Activated CD4-positive, alpha-beta T cell treated with anti-CD3 and anti-CD28 coated beads, Interleukin-2, amount 50 U/mL, for 4 hours (primary cell): ENCODE measurements at places on chromosomes 6 and 20.

DNA sequence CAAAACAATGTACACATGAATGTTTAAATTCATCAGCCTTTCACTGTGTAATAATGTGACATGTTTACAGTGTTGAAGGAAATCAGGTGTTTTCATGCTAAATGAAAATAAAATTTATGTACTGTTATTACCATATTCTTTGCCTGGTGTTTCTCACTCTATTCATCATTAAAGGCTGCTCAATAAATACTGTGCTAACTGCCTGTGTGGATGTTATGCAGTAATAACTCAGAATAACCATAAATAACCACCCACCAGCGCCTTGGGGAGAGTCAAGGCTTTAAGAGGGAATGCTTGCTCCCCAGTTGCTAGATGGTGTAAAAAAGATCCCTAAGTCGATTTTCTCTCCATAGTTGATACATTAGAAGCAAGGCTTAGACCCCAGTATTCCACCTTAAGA is 299.9 kb downstream of the EYA4 start:
- no peak for DNase-seq

GRCh38 chr6:79385333-79385732 is 150.9 kb upstream of the HMGN3 start:
- no peak for DNase-seq

DNA sequence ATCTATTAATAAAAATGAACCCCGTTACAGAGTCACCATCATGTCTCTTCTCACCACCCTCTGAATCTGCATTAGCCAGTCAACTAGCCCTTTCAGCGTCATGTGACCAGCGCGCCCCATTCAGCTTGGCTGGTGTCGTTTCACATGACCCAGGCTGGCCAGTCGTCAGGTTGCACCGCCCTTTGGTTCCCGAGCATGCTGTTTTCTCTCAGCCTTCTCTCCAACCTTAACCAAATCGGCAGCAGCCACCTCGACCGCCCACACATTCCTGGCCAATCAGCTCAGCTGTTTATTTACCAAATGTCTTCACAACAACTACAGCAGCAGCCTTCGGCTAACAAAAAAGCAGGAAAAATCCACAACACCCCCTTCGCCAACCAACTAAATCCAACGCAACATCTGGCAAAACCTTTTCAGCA is 5.6 kb downstream of the SRSF3 start:
- DNase-seq: peak; percentile 46

DNA sequence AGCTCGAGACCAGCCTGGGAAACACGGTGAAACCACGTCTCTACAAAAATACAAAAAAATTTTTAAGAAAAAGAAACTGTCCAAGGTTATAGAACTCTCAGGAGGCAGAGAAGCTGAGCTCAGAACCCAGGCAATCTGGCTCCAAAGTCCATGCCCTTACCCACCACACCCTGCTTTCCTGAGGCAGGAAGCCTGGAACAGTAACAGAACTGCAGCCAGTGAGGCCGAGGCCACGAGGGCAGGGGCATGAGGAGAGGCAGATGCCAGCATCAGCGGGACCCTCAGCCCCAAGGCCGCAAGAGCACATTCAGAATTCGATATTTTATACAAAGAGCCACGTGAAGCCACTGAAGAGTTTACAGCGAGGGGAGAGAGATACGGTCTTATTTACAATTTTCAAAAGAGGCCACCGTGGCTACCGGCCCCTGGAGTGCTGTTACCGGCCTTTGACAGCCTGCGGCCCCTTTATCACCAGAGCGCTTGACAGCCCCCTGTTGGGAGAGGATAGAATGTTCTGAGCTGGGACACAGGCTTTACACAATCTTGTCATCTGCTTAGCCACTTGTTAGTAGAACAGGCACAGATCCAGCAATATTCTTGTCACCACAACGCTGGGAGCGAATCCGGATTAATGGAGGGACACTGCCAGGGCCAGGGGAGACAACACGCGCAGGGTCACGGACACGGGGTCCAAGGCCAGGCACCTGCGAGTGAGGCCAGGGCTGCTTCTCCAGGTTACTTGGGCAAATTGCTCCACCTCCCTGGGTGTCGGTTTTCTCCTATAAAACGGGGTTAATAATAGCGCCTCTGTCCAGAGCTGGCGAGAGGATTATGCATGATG is 5.6 kb downstream of the SPATA2 start:
- DNase-seq: no peak

- DNase-seq: no peak
Observed at GRCh38 chr6:115270953-115271352, 789.7 kb downstream of the FRK start.

GRCh38 chr6:11632231-11632630 is 94.7 kb downstream of the TMEM170B start:
- DNase-seq: no peak

DNA sequence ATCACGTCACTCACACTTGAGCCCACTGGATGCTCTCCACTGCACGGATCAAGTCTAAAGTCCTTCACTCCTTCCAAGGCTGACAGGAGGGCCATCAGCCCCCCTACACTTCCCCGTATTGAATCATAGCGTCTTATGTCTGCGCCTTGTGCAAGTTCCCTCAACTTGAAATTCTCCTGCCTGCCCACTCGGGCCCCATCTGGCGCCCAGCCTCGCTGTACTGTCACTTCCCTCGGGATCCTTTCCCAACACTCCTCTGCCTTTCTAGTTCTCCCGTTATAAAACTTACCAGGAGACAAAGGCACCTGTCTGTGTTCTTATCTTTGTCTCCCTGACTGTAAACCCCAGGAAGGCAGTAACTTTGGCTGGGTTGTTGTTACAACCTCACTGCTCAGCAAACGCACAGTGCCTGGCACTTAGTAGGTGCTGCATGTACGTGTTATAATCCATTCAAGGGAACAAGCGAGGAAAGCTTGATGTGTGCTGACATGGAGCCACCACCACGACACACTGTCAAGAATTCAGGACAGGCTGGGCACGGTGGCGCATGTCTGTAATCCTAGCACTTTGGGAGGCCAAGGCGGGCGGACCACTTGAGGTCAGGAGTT is 33.8 kb upstream of the ZFAND3 start:
- no peak for DNase-seq

DNA sequence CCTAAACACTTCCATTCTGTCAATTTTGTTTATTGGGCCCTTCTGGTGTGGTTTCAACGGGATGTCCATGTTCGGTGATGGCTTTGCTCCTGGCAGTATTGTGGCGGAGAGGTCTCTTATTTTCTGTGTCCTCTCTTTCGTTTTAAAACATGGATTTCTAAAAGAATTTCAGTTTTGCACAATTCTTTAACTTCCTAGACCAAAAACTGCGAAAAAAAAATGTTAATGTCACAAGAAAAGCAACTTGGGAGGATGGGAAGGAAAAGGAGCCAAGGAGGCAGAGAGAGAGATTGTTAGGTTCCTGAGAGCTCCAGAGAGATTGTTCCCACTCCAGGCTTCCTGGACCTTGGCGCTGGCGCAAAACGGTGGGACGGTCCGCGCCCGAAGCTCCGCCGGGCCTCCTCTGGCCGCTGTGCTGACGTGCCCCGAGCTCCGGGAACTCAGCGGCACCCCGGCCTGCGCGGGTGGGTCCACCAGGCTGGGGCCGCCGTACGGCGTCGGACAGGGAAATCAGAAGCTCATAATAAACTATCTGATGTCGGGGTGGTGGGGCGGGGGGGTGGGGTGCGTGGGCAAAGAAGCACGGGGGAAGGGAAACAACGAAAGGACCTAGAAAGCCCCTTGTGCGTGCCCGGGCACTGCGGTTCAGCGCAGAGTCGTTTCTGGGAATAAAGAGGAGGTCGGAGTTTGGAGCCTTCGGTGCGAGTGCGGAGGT is 951 bp upstream of the OLIG3 start:
- DNase-seq: no peak

GRCh38 chr20:24095756-24096155 is 107.2 kb upstream of the GGTLC1 start:
- DNase-seq: no peak

- no peak for DNase-seq
Observed at GRCh38 chr6:52724042-52724405, 39.3 kb downstream of the GSTA2 start.

- no peak for DNase-seq
Observed at GRCh38 chr20:24459733-24460132, 9.7 kb upstream of the SYNDIG1 start.

DNA sequence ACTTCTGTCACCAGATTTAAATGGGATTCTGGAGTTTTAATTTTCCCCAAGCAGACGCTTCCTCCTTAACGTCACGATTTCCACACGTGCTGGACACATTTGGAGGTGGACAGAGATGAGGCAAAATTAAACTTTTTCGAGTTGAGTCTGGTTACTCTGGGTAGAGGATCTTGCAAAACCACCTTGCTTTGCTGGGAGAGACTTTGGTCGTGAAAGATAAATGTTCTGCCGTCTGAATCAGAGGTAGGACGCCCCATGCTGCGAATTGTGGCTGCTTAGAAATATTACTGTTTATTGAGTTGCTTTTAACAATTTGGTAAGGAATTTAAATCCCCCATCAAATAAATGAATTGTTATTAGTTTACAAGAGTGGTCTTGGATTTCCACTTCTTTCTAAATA is 46.8 kb downstream of the CTCFL start:
- DNase-seq: no peak

GRCh38 chr6:169982461-169983386 is 231.3 kb downstream of the ERMARD start:
- no peak for DNase-seq

DNA sequence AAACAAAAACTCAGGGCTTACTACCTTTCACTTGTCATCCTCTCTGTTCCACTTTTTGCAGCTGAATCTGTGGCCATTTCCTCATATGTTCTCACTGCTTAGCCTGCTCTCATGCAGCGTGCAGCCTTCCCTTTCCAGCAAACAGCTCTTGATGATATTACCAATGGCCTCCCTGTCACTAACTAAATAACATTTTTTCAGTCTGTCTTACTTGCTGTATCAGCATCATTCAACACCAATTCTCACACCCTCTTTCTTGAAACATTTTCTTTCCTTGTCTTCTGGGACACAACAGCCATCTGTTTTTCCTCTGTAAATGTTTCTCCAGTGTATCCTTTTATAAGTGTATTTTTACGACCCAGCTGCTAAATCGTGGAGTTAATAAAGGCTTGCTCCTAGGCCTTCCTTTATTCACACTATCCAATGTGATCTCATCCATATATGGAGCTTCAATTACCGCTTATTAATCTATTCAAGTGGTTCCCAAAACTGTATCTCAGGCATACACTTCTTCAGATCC is 523.6 kb upstream of the RNF217 start:
- DNase-seq: no peak

- no peak for DNase-seq
Observed at GRCh38 chr6:105121981-105122380, 57.8 kb downstream of the POPDC3 start.

GRCh38 chr6:105501246-105501645 is 98.4 kb upstream of the PREP start:
- no peak for DNase-seq

DNA sequence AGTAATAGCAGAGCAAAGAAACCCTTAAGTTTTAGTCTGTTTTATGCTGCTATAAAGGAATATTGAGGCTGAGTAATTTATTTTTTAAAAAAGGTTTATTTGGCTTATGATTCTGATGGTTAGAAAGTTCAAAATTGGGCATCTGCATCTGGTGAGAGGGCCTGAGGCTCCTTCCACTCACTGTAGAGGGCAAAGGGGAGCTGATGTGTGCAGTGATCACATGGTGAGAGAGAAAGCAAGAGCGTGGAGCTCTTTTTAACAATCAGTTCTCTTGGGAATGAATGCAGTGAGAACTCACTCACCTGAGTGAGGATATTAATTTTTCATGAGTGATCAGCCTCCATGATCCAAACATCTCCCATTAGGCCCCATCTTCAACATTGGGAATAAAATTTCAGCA is 36.4 kb upstream of the SAMD3 start:
- DNase-seq: no peak

GRCh38 chr6:33347816-33348215 is 30.3 kb upstream of the ZBTB22 start:
- no peak for DNase-seq

- DNase-seq: no peak
Observed at GRCh38 chr6:169424821-169425240, 171.2 kb upstream of the THBS2 start.

- no peak for DNase-seq
Observed at GRCh38 chr6:44452725-44453124, 65.2 kb downstream of the CDC5L start.

GRCh38 chr6:6798448-6798860 is 209.9 kb downstream of the LY86 start:
- DNase-seq: no peak

- DNase-seq: no peak
Observed at GRCh38 chr6:112478036-112478435, 130.9 kb downstream of the RFPL4B start.

DNA sequence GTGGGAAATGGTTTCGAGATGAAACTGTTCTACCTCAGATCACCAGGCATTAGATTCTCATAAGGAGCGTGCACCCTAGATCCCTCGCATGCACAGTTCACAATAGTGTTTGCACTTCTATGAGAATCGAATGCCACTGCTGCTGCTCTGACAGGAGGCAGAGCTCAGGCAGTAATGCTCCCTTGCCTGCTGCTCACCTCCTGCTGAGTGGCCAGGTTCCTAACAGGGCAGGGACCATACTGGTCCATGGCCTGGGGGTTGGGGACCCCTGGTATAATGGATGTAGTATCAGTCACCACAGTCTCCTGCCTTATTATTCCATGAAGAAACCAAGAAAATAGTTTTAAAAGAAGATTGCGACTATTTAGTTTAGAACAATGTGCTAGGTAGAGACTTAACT is 127.5 kb downstream of the BCKDHB start:
- no peak for DNase-seq

DNA sequence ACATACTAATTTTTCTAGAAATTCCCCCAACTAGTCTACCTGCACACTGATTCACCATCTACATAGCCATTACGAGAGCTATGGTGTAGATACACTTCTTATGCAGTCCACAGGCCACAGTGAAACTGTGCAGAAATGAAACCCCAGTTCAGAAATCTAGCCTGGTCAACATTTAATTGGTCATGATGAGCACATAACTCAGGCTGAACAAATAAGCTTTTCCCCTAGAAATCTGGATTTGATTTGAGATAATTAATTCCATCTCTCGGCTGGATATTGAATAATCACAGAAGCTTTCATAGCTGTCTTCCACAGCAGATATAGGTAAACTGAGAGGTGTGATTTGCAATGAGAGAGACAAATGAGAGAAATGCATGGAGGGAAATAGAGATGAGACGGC is 22.6 kb upstream of the TINAG start:
- no peak for DNase-seq

DNA sequence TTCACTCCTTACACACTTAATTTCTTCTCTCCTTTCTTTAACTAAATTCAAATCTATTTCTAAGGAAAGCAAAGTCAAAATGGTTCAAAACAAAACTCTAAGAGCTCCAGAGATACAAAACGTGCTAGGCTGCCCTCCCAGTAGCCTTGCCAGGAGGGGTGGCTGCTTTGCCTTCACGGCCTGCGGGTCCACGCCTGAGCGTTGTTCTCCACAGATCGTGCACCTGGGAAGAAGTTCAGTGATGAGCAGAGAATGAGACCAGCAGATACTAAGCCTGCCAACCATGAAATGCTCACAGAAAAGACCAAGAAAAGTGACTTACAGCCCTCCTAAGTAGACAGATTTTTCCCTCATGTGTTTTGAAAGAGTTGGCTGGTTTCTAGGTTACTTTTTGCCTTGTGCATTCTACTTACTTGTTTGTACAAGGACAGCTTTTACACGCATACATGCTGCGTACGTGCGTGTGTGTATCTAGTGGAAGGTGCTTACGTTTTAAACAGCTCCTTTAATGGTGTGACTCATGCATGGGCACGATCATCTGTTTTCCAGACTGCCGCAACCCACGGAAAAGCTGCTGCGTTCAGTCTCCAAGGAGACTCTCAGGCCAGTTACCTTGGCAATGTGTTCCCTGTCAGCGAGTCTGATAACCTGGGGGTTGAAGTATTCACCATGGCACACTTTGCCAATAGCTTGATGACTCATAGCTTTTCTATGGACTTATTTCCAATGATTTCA is 32.4 kb upstream of the PBOV1 start:
- DNase-seq: no peak
